NCI-H1048 (cell line): ENCODE measurements at places on chromosomes 3 and 15.

DNA sequence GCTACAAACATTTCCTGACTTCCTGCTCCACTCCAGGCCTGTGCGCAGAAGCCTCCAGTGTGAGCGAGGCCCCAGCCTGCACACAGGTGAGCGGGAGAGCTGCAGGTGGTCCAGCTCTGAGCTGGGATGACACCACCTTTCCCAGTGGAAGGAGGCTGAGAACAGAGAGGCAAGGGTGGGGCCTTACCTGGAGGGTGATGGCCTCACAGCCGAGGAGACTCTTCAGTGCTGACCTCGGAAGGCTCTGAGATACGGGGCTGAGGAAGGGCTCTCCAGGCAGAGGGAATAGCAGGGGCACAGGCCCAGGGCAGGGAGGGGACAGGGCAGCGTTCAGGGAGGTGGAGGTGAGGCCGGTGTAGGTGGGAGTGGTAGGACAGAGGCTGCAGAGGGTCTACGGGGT lies 70.8 kb downstream of the EFCAB12 start:
- DNase-seq = no peak

DNA sequence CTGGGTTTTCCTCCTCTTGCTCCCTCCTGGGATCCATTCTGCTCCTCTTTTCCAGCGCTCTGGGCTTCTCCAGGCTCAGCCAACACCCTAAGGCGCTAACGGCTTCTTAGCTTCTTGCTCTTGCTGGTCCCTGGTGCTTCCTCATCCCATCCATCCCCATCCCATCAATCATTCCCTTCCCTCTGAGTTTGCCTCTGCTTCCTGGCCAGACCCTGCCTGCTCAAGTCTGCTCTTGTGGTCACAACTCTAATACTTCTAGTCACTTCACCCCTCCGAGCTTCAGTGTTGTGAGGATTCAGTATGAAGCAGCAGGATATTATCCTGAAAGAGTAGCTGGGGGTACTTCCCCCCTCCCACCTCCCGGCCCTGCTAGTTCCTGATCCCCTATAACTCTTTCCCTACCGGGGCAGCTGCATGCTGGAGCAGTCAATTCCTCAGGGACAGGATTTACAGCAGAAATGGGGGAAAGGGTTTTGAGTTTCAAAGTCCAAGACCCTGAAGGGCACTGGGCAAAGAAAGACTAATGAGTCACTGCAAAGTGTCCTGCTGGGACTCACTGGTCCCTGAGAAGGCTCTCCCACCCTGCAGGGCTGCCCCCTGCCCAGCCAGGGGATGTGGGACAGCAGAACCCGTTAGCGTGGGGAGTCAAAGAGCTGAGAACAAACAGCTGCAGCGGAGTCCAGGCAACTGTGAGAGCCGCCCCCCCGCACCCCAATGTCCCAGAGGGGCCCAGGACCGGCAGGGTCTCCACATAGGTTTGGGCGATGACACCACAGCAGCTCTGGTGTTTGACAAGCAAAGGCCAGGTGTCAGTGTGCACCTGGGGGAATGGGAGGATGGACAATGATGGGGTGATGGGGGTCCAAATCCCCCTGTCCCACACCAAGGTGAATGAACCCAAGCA lies 2.3 kb upstream of the SYNM start:
- DNase-seq = no peak

DNA sequence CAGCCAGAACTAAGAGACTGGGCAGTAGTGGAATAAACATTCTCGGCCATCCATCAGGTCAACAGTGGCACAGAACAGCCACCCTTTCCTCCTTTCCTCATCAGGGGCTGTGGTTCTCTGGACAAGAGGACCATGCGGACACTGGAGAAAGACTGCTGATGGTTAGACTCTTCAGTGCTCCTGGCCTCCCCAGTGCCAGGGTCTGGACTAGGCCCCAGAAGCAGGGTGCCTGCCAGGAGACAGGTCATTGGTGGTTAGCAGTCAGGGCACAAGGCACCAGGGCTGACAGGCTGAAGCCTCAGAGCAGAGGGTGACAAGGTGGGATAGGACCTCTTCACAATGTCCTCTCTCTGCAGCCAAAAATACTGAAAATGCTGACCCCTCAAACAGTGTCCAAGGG lies 30.1 kb downstream of the POC1A start:
- no peak for DNase-seq

- DNase-seq = no peak
Measured at GRCh38 chr3:120983321-120983665, 75.3 kb downstream of the STXBP5L start.

GRCh38 chr3:31103181-31103580 lies 208.7 kb upstream of the GADL1 start:
- DNase-seq = no peak

- DNase-seq = no peak
Measured at GRCh38 chr15:89839167-89839810, 24.6 kb upstream of the ANPEP start.

GRCh38 chr3:62318365-62318751 lies 55.0 kb downstream of the FEZF2 start:
- no peak for DNase-seq

- no peak for DNase-seq
Measured at GRCh38 chr15:31438601-31439265, 112.1 kb downstream of the KLF13 start.
